ENCODE measurements at places on chromosomes 7 and 10.

GRCh38 chr10:93123766-93124165, 50.1 kb downstream of the CYP26A1 start:
- no peak for DNase-seq

DNA sequence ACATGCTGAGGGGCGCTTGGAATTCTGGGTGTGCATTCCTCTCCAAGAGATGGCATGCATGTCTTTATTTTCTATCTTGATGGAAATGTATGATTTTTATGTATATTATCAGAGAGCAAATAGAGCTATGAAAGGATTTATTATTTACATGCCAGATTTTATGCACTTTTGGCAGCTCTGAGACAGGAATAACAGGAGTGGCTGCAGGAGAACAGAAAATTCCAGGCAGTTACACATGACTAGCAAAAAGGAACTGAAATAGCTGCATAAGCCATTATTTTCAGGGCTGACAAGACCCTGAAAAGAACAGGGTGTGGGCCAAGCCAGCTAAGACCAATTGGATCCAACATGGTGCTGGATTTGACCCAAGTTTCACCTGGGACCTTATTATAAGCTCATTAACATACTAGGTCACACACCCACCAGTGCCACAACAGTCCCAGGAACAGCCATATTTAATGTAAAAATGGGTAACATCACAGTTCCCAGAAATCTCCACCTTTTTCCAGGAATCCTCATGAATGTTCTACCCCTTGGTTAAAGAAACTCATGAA, 43.2 kb upstream of the ACSL5 start:
- no peak for DNase-seq

GRCh38 chr7:128031901-128032604, 816 bp upstream of the LRRC4 start:
- DNase-seq, result peak; percentile 90

GRCh38 chr10:6643962-6644361, 63.9 kb upstream of the PRKCQ start:
- no peak for DNase-seq

GRCh38 chr7:78139335-78139734, 340.8 kb downstream of the PHTF2 start:
- DNase-seq, result no peak

DNA sequence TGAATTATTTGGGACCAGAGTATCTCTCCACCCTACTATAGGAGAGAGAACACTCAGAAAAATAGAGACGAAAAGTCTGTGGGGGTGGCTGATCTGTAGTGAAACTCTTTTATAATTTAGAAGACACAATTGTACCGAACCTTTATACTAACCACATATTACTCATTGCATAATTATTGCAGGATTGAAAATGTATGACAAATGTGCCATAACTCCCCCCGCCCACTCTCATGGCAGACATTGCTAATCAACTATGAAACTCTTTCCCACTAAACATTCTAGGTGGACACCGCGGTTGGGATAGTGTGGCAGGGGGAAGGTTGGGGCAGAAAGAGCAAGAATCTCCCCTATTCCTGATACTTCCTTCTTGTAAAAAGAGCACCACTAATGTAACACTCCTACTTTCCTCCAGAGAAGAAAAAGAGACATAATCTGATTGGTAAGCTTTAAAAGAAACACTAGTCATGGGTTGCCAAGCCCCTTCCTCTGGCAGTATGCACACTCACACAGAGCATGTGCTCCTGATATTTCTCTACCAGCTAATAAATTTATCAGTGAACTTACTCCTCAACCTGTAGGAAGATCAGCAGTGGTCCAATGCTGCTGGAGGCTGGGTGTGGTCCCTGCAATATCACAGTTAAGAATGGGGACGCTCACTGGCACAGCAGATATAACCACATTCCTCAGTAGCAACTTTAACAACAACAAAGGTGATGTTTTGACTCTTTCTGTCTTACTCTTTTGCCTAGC, 18.7 kb upstream of the ARID5B start:
- no peak for DNase-seq

DNA sequence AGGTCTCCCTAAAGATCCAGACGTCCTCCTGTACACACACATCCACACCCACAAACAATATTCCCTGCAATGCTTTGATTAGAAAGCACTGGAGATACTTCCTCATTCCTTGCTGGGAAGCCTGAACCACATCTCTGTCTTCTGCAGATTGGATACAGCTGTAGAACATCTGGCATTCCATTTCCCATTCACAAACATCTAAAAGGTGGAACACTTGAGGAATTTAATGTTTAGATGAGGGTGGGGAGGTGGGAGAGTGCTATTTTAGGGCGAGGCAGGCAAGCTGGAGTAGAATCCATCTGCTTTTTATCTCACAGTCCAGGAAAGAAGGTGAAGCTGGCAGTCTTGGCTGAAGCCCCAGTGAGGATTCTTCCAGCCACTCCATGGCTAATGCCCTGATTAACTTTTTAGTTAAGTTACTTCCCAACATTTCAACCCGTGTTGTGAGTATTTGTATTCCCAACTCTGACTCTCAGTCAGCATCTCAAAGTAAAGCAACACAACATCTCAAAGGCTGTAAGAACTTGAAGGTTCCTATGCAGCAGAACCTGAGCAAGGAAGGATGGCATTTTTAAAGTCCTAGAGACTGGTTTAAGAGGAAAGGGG, 46.1 kb downstream of the CYTH3 start:
- no peak for DNase-seq

- no peak for DNase-seq
Measured at GRCh38 chr10:22560913-22561239, 153.5 kb downstream of the PIP4K2A start.

DNA sequence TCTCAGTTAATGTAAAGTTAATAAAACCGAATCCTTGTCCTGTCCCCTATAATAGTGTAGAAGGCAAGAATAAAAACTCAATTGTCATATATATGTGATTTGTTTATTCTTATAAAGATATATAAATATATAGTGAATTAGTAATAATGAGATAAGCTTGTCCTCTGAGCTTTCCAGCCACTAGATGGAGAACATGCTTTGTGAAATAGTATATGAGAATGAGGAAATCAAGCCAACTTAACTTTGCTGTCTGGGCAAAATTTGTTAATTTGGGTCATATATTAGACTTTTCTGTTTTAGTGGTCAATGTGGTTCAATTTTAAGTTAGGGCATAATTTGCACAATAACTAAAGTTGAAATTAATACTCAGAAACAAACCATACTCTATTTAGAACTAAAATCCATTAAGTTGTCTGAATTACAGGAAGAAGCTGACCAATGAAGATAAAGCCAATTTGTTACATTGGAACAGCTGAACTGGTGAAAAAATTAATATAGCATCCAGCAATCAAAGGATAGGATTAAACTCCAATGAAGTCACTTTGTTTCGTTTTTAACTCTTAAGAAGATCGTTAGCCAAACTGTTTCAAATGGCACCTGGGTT, 595.0 kb downstream of the ARL4A start:
- DNase-seq, result no peak

Data from D721Med (cell line).